ENCODE measurements at places on chromosomes 4 and X. TPM values are rescaled to one million over a fixed set of nuclear protein-coding genes. Genes with fewer than 3 reads are reported as not detected.
A peak's percentile ranks its signal among the peaks of the same experiment; 100 is the strongest.

Gene CXXC4
- not detected for total RNA-seq

DNA sequence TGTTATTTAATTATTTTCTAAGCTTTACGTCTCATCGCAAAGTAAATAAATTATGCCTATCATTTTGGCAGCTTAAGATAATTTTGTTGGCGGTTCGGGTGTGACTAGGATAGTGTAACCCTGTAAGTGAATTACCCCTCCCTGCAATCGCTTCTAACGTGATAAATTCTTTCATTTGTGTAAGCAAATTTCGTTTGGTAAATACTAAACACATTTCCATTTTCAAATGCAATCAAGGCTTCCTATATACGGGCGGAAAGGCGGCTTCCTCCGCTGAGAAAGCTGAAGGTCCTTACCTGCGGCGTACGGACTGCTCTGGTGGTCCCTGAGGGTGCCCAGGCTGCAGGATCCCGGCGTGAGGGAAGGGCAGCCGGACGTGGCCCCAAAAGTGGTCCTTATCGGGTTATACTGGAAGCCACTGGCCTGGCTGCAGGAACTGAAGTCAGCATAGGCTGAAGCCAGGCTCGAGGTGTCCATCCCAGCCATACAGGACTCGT lies 403 bp downstream of the PHOX2B start:
- DNase-seq = no peak

- no peak for DNase-seq
Measured at GRCh38 chrX:114717921-114718320, 134.0 kb downstream of the HTR2C start.

- DNase-seq = no peak
Measured at GRCh38 chrX:109624641-109625616, at the start of gene KCNE5. KCNE5 (minus strand) TSS chrX:109625172; CDS start chrX:109625020, 152 bp downstream.

Gene LRIT3
- not detected for total RNA-seq

- peak; percentile 3 for DNase-seq
Measured at GRCh38 chr4:24793219-24794005, 2.0 kb upstream of the SOD3 start.

Gene TMEM47
- 7.4 TPM for total RNA-seq

- DNase-seq = no peak
Measured at GRCh38 chr4:101156619-101157310, 190.6 kb downstream of the PPP3CA start.

DNA sequence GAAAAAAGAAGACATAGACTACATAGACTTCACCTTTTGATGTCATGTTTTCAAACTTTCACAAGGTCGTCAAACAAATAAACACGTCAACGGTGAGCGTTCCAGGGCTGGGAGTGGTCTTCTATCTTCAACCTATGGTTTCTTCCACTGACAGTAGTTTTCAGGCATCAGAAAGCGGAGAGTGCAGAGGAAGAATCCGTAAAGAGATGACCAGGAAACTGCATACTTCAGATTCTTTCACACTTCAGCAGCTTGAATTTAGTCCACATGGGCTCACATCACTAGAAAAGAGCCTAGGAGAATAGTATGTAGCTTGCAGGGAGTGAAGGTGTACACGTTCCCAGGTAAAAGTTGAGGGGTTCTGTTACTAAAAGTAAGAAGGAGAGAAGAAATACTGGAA lies 58.5 kb downstream of the NPY1R start:
- no peak for DNase-seq

Gene GPR78
- total RNA-seq = not detected

- DNase-seq = no peak
Measured at GRCh38 chr4:85928775-85929591, 430.9 kb downstream of the MAPK10 start.

Gene RTL9
- total RNA-seq = not detected

- DNase-seq = peak; percentile 21
Measured at GRCh38 chr4:84529169-84529751, 30.2 kb upstream of the NKX6-1 start.

GRCh38 chrX:47607091-47607490 lies 12.6 kb downstream of the SYN1 start:
- DNase-seq = no peak

Gene ENPP6
- not detected for total RNA-seq

Gene RHOH
- 0.22 TPM for total RNA-seq

Gene CENPVL1
- total RNA-seq = not detected

DNA sequence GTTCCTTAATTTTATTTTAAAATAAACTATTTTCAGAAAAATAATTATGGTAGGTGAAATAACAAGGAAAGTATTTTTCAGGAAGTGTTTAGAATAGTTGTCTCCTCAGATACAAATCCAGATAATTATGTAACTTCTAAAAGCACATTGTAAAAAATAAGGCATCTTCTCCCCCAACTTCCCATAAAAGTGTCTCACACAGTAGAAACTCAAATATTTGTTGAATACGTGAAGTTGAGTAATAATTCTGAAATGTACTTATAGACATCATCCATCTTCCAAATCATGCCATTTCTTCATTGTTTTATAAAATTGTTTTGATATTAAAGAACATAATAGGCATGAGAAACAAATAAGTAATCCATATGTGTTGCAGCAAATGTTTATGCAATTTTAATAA lies 18.0 kb downstream of the SHISA3 start:
- DNase-seq = peak; percentile 31

Gene ETDB
- total RNA-seq = not detected

Gene TENT5D
- not detected for total RNA-seq

DNA sequence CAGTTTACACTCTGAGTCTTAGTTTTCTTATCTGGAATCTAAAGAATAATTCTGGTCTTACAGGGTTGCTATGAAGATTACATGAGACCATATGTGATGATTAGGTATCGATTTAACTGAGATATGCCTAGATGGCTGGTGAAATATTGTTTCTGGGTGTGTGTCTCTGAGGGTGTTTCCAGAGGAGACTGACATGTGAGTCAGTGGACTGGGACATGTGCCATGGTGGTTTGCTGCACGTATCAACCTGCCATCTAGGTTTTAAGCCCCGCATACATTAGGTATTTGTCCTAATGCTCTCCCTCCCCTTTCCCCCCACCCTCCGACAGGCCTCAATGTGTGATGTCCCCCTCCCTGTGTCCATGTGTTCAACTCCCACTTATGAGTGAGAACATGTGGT lies 186.0 kb upstream of the CXorf66 start:
- no peak for DNase-seq

Gene FAM133A
- not detected for total RNA-seq

- no peak for DNase-seq
Measured at GRCh38 chr4:85573270-85573669, 98.3 kb downstream of the ARHGAP24 start.

GRCh38 chr4:159268607-159269006 lies 165.7 kb downstream of the RAPGEF2 start:
- DNase-seq = no peak

GRCh38 chr4:181524499-181524898 lies 718.7 kb upstream of the TENM3 start:
- no peak for DNase-seq

Gene RHOXF1
- not detected for total RNA-seq

GRCh38 chr4:8435656-8436121 lies 4.8 kb downstream of the ACOX3 start:
- peak; percentile 39 for DNase-seq

Gene AKAP14
- not detected for total RNA-seq

DNA sequence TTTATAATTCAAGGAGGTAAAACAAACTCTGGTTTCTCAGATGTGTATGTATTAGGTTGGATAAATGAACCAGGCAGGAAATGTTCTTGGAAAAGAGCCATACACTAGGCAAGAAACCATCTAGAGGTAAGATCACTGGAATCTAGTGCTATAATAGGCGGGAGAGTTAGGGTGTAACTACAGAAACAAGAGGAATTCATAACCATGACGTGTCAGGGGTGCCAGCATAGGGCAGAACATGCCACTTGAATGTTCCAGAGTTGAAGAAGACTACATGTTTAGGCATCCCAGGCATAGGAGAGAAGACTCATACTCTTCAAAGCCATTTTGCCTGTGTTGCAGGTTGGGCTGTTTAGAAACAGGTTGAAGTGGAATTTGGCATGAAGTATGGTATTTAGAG lies 198.7 kb downstream of the CCNG2 start:
- DNase-seq = no peak

Gene DNAAF6
- total RNA-seq = not detected

GRCh38 chrX:70508296-70508911 lies 63.8 kb downstream of the DLG3 start:
- peak; percentile 53 for DNase-seq

GRCh38 chrX:111519215-111519614 lies 7.8 kb downstream of the SERTM2 start:
- DNase-seq = no peak

GRCh38 chrX:106038625-106039024 lies at the start of gene SERPINA7:
SERPINA7 (minus strand) TSS chrX:106038727; CDS start chrX:106037058, 1,669 bp downstream.
- DNase-seq = no peak

DNA sequence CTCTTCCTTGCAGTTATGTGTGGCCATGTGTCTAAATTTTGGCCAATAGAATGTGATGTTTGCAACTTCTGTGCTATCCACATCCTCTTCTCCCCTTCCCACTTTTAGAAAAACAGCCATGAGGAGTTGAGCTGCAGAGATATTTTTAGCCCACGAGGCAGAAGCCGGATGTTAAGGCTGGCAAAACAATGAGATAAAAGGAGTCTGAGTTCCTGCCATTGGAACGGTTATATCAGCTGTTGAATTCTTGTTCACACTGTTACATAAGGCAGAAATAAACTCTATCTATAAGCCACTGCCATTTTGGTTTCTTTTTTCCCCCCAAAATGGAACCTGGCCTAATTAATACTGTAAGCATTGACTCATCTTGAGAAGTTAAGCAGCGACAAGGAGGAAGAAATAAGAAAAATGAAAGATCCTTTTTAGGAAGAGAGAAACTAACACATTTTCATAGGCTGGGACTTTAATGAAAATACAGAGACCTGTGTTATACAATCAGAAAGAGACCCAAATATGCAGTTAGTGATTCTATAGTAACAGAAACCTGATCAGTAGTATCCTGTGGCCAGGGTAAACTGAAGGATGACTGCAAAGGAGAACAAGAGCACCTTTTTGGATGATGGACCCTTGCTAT lies 200.5 kb downstream of the INPP4B start:
- peak; percentile 7 for DNase-seq

- peak; percentile 15 for DNase-seq
Measured at GRCh38 chr4:47075262-47075661, 43.9 kb downstream of the GABRB1 start.

DNA sequence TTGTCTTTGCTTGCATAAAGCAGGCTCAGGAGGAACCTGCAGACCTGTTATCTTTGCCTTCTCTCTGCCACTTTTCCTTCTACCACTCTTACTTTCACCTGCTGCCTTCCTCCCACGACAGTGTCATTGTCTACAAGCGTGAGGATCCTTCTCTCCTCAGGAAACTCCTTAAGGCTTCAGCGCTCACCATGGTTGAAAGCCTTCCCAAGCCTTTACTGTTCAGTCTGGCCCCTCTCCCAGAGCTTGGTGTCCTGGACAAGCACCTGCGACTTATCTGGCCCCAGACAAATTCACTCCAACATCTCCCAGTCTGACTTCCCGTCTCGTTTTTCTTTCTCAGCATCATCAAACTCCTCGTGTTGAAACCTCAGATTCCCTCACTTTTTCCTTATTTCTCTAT lies 31.0 kb downstream of the CC2D2A start:
- DNase-seq = no peak

Gene DGKK
- not detected for total RNA-seq

- no peak for DNase-seq
Measured at GRCh38 chrX:40090961-40091360, 6.8 kb downstream of the BCOR start.

Gene AWAT2
- total RNA-seq = 0.20 TPM

DNA sequence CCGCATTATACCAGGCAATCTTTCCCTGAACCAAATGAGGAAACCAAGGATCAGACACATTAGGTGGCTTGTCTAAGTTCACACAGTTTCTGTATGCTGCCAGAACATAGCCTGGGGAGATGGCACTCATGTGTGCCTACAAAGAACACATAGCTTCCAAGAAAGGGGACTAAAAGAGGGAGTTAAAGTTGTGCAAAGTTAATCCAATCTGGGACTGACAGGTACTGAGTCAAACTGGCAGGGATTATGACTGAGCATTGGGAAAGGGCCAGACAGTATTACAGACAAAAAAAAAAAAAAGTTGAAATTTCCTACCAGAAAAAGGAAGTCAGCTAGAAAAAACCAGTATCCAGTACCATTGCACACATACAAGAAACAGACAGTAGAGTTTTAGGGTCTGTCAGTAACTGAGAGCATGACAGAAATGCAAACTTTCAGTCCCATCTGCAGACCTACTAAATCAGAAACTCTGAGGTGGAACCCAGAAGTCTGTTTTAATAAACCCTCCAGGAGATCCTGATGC lies 37.2 kb downstream of the ADAMTS3 start:
- no peak for DNase-seq

DNA sequence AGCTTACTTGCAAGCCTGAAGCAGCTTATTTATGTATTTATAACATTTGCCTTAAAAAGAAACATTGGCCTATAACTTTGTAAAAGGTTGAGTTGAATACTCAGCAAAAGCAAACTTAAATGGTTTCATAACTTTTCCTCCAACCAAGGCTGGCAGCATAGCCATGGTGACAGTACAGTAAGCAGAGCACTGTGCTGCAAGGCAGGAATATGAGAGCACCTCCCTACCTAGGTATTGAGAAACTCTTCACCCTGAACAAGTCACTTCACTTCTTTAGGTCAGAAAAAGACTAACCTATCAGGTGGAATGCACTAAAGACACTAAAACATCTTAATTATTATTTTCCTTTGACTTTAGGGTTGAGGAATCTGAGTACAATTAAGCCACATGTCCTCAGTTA lies 63.9 kb upstream of the GYPA start:
- DNase-seq = no peak

GRCh38 chrX:149799095-149799714 lies 17.5 kb downstream of the MAGEA9 start:
- no peak for DNase-seq

Gene TMEM150C
- total RNA-seq = 3.3 TPM

Data from lung microvascular endothelial cell (primary cell).